Transverse colon (tissue), 4 donors: ENCODE measurements at places on chromosomes 5 and 9.

DNA sequence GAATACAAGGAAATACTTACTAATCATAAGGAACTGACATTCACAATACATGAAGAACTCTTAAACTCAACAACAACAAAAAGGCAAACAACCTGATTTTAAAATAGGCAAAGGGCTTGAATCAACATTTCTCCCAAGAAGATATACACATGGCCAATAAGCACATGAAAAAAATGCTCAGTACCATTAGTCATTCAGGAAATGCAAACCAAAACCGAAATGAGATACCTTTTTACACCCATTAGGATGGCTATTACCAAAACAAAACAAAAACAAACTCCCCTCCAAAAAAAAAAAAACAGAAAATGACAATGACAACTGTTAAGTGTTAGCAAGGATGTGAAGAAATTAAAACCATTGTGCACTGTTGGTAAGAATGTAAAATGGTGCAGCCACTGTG is 104.1 kb upstream of the ZNF462 start:
- DNase-seq, result no peak

DNA sequence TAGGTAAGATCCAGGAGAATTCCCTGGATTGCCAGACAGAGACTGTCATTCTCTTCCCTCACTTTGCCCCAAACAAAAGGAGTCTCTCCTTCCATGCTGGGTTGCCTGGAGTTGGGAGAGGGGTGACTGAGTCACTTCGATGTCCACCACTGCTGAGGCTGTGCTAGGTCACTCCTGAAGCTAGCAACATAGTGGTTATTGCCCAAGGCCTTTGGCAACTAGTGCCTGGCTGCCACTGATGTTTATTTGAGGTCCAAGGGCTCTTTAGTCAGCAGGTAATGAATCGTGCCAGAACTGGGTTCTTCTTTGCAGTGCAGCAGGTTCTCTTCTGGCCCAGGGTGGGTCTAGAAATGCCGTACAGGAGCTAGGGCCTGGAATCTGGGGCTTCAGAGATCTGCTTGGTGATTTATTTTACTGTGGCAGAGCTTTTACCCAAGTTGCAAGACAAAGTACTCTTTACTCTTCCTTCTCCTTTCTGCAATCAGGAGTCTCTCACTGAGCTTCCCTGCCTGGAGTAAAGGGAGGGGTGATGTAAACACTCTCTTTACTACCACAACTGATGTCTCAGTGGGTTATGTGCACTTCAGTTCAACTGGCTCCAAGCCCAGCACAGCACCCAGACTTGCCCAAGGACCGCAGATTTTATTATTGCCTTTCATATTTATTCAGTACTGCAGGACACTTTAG is 155.7 kb upstream of the SH3GL2 start:
- DNase-seq, result peak; percentile 37

DNA sequence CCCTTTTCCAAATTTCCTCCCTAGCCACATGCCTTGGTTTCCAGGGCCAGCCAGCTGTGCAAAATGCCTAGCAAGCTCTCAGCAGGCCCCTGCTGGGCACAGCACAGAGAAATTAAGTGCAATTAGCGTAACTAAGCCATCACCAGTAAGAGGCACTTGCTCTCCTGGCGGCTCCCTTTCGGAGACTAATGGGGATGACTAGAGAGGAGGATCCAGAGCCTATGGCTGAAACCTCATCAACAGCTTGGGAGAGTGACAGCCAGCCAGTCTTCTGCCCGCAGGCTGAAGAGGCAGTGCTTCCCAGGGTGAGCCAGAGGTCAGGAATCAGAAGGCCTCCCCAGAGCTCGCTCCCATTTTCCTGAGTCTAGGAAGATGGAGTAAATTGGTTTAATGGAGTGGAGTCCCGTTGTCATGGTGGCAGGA is 108.4 kb downstream of the KCNIP1 start:
- DNase-seq, result no peak

DNA sequence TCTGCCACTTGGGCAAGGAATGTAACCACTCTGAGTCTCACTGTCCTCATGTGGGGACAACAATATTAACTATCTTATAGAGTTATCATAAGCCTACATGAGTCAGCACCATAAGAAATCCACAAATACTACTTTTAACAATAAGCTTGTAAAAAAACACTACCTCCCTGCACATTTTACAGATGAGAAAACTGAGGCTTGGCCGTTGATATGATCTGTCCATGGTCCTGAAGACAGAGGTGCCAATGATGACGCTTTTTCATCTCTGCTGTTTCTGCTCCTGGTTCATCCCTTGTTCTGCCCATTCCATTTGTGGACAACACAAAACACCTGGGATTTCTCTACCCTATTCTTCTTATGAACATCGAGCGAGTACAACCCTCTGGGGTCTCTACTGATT is 23.4 kb upstream of the STRBP start:
- no peak for DNase-seq

DNA sequence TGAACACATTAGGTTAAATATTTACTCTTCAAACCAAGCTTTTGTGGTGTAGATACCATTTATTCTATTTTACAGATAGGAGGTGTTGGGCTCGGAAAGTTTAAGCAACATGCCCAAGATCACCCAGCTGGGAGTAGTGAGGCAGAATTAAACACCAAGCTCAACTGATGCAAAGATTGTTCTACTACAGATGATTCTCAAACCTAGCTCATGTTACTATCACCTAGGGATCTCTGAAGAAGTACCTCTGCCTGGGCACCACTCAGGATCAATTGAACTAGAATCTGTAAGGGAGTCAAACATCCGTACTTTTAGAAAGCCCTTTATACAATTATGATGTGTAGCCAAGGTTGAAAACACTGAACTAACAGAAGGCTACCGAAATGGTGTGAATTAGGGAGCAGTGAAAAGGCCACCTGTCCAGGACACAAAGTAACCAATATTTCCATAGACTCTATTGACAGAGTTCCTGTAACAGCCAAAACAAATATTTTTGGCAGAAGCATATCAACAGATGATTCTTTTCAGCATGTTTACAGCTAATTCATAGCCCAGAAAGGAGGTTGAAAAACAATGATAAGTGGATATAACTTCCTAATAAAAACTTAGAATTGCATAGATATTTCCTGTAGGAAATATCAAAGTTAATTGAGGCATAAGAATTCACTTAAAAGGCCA is 158.5 kb upstream of the PTGER4 start:
- DNase-seq, result no peak

- no peak for DNase-seq
Observed at GRCh38 chr5:86500947-86501346, 116.8 kb upstream of the COX7C start.

DNA sequence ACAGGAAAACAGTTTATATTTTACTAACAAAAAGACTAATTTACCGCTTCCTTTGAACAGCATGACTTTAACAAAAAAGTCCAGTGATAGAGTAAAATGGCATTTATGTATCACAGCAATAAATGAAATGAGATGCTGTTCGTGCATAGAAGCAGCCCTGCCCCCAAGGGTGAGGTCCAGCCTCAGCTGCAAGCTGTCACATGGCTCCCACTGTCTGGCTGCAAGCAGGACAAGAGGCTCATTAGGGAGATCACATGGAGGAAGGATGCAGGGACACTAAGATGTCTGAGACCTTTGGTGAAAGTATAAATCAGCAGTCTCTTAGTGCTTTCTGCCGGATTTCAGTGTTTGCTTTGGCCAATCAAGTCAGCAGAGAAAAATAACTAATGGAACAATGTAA is 23.0 kb downstream of the GDNF start:
- DNase-seq, result no peak

DNA sequence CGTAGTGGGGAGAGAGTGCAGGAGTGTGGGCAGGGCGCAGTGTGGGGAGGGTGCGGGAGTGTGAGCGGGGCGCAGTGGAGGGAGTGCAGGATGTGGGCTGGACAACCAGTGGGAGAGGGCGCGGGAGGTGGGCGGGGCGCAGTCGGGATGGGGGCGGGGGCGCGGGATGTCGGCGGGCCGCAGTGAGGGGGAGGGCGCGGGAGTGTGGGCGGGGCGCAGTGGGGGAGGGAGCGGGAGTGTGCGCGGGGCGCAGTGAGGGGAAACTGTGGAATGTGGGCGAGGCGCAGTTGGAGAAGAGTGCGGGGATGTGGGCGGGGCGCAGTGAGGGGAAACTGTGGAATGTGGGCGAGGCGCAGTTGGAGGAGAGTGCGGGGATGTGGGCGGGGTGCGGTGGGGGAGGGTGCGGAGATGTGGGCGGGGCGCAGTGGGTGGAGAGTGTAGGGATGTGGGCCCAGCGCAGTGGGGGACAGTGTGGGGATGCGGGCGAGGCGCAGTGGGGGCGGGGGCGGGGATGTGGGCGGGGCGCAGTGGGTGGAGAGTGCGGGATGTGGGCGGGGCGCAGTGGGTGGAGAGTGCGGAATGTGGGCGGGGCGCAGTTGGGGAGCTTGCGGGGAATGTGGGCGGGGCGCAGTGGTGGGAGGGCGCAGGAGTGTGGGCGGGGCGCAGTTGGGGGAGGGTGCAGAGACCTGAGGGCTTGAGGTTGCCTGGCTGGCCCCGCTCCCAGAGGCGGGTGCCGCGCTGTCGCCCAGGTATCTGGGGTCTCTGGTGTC is at the start of gene NXNL2:
Gene NXNL2, plus strand, starts transcription at position 723 of the 770 bp plus-strand sequence. CDS start 257 bp downstream, outside the sequence.
- peak; percentile 78 for DNase-seq

DNA sequence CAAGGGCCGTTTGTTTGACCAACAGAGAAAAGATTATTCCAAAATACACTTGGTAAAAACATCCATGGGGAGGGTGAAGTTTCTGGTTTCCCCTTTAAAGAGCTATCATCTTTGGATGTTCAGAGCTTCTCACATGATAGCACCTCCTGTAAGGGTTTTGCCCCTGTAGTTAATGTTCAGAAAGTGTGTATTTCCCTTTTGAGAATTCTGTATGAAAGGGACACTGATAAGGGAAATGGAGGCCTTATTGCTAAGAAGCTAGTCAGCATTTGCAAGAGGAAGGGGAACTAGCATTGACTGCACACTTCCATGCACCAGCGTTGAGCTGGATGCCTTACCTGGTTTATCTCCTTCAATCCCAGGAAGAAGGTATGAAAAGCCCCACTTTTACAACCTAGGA is 31.5 kb upstream of the C5orf58 start:
- DNase-seq, result no peak

- DNase-seq, result no peak
Observed at GRCh38 chr5:180491496-180491895, 2.7 kb upstream of the CNOT6 start.

DNA sequence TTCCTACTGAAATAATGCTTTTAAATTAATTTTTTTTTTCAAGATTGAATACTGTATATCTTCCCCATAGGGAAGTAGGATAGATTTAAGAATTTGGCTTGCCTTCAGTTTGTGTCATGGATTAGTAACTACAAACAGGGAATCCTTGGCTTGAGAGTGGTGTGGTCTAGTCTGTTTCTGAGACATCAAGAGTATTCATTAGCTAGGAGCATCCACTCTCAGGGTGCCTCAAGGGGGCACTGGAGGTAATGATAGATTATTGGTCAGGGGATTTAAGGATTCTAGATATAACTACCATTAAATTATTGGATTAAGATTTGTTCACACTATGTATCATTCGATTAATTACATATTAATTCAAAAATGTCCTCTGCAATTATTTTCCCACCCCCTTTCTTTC is 91.8 kb upstream of the TXNDC8 start:
- no peak for DNase-seq

DNA sequence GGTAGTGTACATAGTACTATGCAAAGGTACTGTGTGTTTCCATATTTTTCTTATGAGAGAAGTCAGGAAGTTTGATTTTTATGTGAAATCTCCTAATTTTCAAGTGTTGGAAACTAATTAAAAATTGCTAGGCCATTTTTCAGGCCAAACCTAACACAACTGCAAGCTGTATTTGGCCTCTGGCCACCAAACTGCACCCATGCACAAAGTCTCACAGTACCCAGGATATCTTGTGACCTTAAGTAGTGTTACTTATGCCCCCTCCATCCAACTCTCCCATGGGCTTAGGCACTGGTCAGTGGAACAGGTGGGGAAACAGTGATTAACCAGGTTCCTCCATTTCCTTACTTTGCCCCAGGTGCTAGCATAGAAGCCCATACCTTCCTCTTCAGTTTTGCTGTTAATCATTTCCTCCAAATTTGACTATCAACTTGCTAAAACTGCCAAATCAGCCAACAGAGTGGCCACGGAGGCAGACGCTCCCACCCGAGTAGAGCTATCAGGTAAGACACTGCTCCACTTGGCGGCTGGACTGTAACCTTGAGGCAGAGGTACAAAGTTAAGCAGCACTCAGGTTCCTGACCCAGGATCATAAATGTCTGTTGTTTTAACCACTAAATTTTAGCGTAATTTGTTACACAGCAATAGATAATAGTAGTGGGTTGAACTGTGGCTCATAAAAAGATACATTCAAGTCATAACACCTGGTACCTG is 19.5 kb upstream of the KIF27 start:
- no peak for DNase-seq

- DNase-seq, result peak; percentile 73
Observed at GRCh38 chr5:142872795-142873194, 102.6 kb downstream of the ARHGAP26 start.

GRCh38 chr5:31153521-31153920 is 40.0 kb upstream of the CDH6 start:
- no peak for DNase-seq

DNA sequence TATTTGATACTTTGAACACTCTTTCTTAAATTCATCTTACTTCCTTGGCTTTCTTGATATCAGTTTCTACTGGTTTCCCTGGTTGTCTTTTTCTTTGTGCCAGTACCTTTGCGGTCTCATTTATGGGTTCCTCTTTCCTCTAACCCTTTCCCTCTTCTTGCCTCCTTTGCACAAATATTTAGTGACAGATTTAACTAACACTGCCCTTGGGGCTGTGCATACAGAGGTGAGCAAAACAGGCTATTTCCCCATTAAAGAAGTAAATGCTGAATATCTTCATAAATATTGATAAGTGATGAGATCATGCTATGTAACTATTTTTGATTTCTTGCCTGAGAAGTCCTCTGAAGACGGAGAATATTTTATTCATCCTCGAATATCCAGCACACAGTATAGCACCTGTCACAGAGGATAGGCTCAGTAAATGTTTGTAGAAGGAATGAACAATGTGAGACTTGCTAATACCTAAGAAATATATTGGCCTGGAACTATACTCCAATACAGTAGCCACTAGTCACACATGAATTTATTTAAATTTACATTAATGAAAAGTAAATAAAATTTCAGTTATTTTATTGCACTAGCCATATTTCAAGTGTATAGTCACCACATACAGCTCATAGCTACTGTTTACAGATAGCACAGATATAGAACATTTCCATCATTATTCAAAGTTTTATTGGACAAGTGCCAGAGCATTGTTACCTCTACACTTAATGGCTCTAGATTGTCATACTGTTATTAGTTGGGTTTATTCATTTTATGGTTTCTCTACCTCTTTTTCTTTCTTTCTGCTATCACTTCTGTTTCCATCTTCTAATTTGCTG is 90.4 kb downstream of the RIC1 start:
- no peak for DNase-seq

GRCh38 chr9:131559421-131560000 is 14.2 kb downstream of the PRRT1B start:
- DNase-seq, result no peak

DNA sequence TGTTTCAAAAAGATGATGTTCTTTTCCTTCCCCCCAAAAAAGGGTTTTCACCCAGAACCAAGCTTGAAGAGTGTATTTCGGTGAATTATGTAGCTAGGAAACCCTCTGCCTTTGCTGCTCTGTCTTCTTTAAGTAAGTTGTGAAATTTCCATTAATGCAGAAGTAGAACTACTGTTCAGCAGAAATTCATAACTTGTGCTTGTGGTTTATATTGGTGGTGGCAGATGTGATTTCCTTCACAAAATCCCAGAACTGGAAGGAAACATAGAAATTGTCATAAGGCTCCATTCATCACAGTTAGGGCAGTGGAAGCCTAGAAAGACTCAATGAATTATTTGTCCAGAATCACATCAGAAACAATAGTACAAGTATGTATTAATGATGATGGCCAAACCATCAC is 42.1 kb upstream of the DAB2 start:
- DNase-seq, result no peak

GRCh38 chr9:105967797-105968196 is 273.5 kb downstream of the TMEM38B start:
- no peak for DNase-seq
